Activated CD8-positive, alpha-beta memory T cell treated with anti-CD3 and anti-CD28 coated beads for 4 hours (primary cell): ENCODE measurements at places on chromosomes 2 and 18.

GRCh38 chr2:2754940-2755339 lies 423.9 kb upstream of the MYT1L start:
- DNase-seq: no peak

DNA sequence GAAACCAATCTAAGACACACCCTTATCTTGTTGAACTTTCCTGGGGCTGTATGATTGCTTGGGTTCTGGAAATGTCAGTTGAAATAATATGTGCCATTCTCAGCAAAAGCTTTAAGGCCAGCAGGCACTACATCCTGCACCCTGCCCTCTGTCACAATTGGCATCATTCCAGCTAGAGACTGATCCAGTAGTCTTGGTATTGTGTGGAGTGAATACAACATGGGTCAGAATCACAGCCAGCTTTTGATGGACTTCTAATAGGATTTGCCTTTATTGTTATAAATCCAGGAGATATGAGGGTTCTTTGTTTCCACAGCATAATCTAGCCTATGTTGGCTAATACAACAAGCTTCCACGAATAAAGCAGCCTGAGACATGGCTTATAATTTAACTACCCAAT lies 617.0 kb upstream of the CDH2 start:
- no peak for DNase-seq

- DNase-seq: peak; percentile 18
Measured at GRCh38 chr2:152036611-152037469, 62.0 kb downstream of the CACNB4 start.

GRCh38 chr2:40760071-40760666 lies 308.3 kb upstream of the SLC8A1 start:
- no peak for DNase-seq

- no peak for DNase-seq
Measured at GRCh38 chr2:136582628-136583205, 182.6 kb upstream of the THSD7B start.

GRCh38 chr2:233463586-233463985 lies 103.0 kb downstream of the USP40 start:
- no peak for DNase-seq

GRCh38 chr2:189109921-189110397 lies 69.6 kb downstream of the COL5A2 start:
- DNase-seq: no peak

DNA sequence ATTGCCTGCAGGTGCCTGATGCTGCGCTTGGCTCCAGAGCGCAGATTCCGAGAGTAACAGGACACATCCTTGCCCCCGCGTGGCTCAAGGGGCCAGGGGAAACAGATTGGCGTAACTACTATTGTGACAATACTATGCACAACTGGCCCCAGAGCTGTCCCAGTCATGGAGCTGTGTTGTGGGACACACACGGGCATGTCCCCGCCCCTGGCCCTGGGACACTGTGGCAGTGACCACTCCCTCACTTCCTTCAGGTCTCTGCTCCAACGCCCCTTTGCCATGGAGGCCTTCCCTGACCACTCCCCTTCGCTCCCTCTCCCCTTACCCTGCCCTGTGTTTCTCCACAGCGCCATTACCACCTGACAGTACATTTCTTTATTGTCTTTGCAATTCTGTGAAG lies 132.1 kb downstream of the SMAD2 start:
- no peak for DNase-seq

DNA sequence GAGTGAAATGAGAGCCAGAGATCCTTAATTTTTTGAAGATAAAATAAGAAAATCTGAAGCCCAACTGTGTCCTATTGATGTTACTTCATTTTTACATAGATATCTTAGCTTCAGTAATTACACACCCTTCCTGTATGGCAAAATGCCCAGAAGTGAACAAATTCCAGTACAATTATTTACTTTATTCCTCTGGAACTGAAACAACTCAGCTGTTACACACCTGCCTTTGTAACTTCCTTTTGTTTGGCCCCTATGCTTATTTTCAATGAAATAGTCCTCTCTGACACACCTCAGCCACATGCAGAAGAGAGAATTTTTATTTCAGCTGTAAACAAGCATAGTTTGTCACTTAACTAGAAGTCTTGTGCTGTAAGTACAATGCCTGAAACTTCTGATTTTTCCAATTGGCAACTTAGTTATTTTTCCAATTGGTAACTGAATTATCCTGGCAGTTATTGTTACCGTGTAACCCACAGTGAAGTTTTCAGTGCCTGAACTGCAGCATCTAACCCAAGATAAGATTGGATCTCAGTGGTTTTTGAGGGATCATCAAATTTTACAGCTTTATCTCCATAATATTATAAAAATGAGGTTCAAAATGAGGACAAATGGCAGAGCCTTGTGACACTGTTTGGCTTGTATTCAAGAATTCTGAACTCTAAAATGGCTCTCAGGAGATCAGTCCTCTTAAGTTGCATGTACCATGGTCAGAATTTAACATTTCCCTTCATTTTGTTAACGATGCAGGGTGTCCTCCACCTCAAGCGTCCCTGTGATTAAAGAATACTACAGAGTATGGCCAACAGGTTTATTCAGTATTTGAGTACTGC lies 82.6 kb downstream of the PKP4 start:
- DNase-seq: no peak

DNA sequence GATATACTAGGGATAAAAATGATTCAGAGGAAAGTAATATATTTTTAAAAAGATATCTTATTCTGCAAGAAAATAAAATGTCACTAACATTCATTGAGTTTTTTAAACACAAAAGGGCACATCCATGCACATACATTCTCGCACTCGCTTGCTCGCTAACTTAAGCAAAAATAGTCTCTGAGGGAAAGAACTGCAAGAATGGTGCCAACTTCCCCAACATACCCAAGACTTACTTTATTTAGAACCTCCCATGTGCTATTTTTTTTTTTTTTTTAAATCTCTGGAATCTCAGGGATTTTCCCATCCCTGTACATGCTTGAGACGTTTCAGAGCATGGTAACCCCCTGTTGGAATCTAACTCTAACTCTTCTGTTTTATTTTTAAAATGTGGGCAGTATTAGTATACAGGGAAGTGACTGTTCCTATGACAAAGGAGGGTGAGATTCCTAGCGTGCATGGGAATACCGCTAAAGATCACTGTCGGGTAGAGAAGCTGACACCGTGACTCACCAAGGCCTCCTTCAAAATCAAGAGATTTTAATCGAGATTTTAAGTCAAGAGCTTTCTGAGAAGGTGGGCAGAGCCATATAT lies 187.9 kb upstream of the ZEB2 start:
- DNase-seq: no peak

- DNase-seq: no peak
Measured at GRCh38 chr2:30686000-30686399, 121.2 kb downstream of the CAPN13 start.

- DNase-seq: no peak
Measured at GRCh38 chr2:224922142-224922727, 120.0 kb downstream of the DOCK10 start.

DNA sequence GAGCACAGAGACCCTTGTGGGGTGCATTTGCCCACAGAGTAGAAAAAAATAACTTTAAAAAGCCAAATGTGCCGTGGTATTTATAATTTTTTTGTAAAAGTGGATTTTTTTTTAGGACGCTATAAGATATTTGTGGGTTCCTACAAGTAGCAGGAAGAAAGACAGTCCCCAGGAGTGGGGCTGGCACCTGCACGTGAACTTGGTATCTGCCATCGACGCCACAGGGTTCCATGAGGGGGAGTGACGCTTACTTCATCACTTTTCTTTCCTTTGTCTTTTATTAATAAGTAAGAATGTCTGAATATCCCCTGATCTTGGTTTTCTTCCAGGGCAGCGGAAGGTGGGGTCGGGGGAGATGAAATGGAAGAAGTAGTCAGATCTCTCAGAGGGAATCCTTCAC lies 207.0 kb downstream of the TWIST2 start:
- DNase-seq: no peak

- no peak for DNase-seq
Measured at GRCh38 chr2:42051543-42052235, 3.9 kb downstream of the PKDCC start.

DNA sequence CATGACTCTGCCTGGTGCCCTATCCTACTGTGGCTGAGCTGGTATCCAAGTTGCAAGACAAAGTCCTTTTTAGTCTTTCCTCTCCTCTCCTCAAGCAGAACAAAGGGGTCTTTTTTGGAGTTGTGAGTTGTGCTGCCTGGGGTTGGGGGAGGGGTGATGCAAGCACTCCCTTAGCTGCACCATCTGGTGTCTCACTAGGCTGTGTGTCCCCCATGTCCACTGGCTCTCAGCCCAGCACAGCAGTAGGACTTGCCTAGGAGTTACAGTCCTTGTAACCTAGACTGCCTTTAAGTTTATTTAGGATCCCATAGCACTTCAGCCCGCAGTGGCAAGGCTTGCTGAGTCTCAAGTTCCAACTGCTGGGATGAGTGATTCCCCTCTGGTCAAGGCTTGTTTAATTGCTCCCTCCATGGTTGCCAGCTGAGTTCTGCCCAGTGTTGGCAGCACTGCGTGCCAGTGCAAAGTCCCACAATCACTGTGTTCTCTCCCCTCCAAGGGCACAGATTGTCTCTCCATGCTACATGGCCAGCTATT lies 13.2 kb upstream of the ILKAP start:
- no peak for DNase-seq

DNA sequence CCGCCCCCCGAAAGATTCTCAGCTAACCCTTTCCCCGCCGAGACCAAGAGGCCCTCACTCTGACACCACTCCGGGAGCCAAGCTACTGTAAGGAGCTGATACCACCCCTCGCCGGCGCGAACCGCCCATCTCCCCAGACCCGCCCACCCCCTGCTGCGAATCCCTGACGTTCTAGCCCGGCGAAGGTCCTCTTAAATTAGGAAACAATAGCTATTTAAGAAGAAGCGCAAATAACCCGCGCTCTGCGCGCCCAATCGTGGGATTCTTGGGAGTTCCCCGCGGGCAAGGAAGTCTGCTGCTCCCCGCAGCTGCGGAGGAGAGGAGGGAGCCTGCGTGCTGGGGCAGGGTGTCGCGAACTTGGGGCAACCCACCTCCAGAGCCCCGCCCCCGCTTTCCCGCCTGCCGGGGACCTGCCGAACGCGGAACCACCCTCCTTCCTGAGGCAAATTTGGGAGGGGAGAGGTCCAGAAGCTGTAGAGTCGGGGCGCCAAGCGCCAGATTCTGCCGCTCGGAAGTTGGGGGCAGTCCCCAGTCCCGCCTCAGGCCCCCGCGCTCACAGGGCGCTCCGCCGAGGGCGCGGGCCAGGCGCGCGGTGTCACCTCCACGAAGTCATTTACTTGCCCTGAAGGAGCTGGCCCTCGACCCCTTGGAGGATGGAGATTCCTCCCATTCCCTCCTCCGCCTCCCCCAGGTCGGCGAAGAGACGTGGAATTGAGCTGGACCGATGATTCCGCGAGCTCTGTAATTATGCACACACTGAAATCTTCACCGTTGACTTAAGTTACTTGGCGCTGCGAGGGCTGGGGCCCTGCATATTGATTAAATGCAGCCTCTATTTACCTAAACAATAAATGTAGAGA lies 8.4 kb upstream of the SP9 start:
- DNase-seq: no peak

GRCh38 chr2:186330050-186330449 lies 156.0 kb upstream of the ZC3H15 start:
- no peak for DNase-seq

- no peak for DNase-seq
Measured at GRCh38 chr2:176081376-176081836, 2.4 kb downstream of the EVX2 start.

- DNase-seq: no peak
Measured at GRCh38 chr2:146785101-146785500, 1059.7 kb upstream of the ACVR2A start.

GRCh38 chr2:216283038-216283900 lies 89.0 kb downstream of the MARCHF4 start:
- DNase-seq: no peak

DNA sequence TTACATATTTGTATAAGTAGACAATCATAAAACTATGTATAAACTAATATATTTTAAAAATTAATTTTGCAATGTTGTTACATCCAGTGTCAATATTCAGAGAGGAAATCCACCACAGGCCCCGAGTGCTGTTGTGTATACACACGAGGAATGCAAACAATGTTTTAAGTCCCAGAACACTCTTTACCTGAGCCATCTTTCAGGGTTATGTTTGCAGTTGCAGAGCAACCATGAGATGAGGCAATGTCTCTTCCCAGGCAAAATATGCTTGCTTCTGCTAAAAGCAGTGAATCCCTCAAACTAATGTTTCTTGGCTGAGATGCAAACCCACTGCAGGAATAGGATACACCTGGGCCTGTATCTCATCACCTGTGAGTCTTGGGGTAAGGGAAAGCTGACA lies 91.3 kb downstream of the ASXL2 start:
- DNase-seq: no peak

GRCh38 chr18:49352321-49352720 lies 108.1 kb downstream of the DYM start:
- DNase-seq: no peak

DNA sequence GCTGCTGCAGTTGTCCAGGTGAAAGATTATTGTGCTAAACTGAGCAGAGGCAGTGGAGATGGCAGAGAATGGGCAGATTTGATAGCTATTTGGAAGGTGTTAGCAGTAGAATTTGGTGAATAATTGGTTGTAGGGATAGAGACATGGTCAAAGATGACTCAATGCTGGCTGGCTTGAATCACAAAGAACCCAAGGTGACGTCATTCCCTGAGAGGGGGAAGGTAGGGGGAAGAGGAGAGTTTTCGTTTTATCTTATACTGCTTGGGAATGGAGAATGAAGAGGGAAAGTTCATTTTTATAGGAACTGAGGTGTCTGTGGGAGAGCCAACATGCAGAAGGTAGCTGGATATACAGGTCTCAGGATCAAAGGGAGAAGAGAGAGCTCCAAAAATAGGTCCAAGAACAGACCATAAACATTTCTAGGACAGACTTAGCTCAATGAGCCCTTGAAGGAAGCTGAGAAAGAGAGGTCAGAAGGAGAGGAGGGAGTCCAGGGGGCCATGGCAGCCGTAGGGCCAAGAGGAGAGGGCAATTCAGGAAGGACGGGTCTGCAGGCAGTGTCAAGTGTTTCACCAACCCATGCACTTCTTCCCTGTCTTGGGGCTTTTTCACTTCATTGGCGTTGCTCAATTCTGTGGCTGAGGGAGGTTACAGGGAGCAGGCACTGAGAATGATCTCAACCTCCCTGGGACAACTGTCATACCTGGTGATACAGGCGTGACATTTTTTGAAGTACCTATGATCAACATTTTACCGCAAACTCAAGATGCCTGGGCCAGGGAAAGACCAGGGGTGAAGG lies 281.3 kb downstream of the TDRD15 start:
- no peak for DNase-seq

GRCh38 chr2:154961676-154962075 lies 263.2 kb downstream of the KCNJ3 start:
- no peak for DNase-seq

- DNase-seq: peak; percentile 0
Measured at GRCh38 chr18:5237083-5237722, 40.1 kb upstream of the AKAIN1 start.

DNA sequence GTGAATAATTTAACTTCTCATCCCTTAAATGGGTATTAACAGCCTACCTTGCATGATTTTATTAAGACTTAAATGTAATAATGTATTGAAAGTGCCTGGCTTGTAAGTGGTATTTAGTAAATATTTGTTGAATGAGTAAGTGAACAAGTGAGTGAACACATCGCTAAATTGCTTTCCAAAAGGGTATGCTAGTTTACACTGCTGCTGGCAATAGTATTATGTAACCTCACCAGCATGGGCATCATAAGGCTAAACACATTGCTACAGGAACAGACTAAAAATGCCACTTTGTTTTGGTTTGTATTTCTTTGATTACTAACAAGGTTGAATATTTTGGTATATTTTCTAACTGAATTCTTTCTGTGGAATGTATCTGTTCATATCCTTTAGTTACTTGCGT lies 9.8 kb downstream of the WDR43 start:
- DNase-seq: no peak

GRCh38 chr2:100228967-100229366 lies 86.6 kb upstream of the AFF3 start:
- no peak for DNase-seq

- no peak for DNase-seq
Measured at GRCh38 chr2:214679736-214680135, 129.7 kb downstream of the BARD1 start.
